SK-N-SH (cell line): ENCODE measurements at places on chromosomes 5 and 9. TPM values are rescaled to one million over a fixed set of nuclear protein-coding genes. Genes with fewer than 3 reads are reported as not detected.

- peak overlapping the region; percentile 99 for H3K4me3 ChIP-seq
- peak; percentile 71 for DNase-seq
- no peaks in the 10 kb centered on the region for H3K27me3 ChIP-seq
- no peaks in the 10 kb centered on the region for H3K36me3 ChIP-seq
- H3K27ac ChIP-seq: peak overlapping the region; percentile 67
- H3K4me1 ChIP-seq: no peaks in the 10 kb centered on the region
These were observed 649 bp downstream of the STK10 start for GRCh38 chr5:172187118-172188032.

DNA sequence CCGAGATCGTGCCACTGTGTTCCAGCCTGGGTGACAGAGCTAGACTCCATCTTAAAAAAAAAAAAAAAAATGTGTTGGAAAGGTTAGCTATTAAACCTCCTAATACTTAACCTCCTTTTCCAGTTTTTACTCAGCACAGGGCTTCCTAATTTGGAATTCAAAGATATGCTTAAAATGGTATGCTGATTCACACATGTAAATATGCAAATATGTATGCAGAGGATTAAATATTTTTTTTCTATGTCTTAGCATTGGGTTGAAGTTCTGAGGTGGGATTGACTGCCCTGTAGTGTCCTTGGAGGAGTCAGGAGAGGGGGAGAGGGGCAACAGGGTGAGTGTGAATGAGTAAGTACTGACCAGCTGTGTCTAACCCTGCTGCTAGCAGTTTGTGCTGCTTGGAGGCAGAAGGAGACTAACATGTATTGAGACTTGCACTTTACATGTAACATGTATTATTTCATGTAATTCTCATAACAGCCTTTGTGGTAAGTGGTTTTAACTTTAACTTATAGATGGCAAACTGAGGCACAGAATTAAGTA is 63.2 kb downstream of the SLC44A1 start:
- no peaks in the 10 kb centered on the region for H3K4me1 ChIP-seq
- H3K36me3 ChIP-seq: peaks cover 3% of the 10 kb centered on the region; the same call in 1 of the 2 replicates
- H3K27me3 ChIP-seq: no peaks in the 10 kb centered on the region
- no peak overlapping the region for H3K27ac ChIP-seq

DNA sequence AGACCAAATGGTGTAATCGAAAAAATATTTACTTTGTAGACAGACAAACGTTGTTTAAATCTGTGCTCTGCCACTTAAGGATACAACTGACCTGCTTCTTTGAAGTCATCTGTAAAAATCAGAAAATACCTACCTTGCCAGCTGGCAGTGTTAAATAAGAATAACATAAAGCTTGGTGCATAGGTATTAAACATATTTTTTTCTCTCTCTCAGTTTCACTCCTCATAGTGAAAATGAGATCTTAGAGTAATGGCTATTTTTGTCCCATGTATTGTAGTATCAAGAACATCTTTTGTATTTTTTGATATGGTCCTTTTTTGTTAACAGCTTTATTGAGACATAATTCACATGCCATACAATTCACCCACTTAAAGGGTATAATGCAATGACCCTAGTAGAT is 17.9 kb upstream of the RANBP17 start:
- no peak overlapping the region for H3K4me3 ChIP-seq
- no peaks in the 10 kb centered on the region for H3K36me3 ChIP-seq
- H3K27me3 ChIP-seq: no peaks in the 10 kb centered on the region
- DNase-seq: no peak

DNA sequence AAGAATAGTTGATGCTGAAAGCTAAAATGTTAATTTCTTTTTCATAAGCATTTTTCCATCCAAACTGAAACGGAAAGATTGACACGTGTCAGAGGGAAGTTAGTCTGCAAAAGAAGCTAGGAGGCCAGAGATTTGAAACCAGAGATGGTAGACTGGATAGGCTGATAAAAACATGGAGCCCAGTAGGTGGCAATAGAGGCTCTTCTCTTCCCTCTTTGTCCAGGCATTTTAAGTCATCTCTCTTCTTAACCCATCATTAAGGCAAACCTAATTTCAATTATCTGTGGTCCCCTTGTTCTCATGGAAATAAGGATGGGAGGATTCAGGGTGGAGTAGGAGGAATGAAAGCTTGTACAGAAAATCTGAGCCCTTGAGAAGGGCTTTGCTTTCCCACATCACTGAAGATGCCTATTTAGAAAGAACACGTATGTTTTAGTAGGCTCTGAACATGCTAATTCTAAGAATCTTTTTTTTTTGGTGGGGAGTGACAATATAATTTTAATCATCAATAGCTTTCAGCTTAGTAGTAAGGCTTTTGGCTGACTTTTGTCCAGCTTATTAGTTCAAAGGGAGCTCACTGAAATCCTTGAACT is 66.6 kb downstream of the ZNF474 start:
- no peaks in the 10 kb centered on the region for H3K36me3 ChIP-seq
- H3K27ac ChIP-seq: no peak overlapping the region
- H3K27me3 ChIP-seq: no peaks in the 10 kb centered on the region; the same call in 1 of the 2 replicates
- H3K4me3 ChIP-seq: no peak overlapping the region

DNA sequence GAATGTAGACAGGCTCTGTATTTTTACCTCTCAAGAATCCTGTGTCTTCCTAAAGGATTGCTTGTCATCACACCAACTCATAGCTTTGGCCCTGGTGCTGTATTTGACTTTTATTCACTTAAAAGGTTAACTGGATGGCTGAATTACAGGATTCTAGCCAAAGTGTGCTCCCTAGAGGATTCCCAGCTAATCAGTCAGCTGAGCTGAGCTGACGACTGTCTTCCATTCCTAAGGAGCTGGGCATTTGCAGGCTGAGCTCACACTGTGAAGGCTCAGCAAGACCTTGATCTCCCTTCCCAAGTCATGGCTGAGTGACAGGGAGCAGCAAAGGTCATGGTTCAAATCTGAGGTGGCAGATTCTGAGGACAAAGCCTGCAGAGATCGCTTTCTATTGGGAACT is 59.0 kb upstream of the PALM2AKAP2 start:
- H3K4me1 ChIP-seq: no peaks in the 10 kb centered on the region
- H3K4me3 ChIP-seq: no peak overlapping the region
- no peak for DNase-seq
- H3K36me3 ChIP-seq: no peaks in the 10 kb centered on the region
- H3K27me3 ChIP-seq: no peaks in the 10 kb centered on the region
- no peak overlapping the region for H3K27ac ChIP-seq

DNA sequence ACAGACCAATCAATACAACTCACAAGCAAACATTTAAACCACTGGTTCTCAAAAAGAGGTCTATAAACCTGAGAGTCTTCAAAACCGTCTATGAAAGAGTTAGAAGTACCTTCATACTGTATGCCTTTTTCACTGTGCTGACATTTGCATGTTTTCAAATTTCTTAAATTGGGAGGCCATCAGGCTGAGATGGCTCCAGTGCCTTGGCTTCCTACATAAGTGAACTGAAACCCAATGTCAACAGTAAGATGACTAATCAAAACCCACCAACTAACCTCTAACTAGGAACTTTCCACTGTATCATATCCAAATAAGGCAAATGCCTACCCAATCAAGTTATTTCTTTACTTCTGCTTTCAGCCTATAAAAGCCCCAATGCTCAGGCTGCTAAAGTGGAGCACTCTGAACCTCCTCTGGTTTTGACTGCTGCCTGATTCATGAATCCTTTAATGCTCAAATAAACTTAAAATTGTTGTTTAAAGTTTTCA is 35.1 kb downstream of the FAM13B start:
- H3K4me3 ChIP-seq: no peak overlapping the region
- H3K27ac ChIP-seq: no peak overlapping the region
- H3K4me1 ChIP-seq: peaks cover 2% of the 10 kb centered on the region; the same call in 1 of the 2 replicates
- H3K27me3 ChIP-seq: no peaks in the 10 kb centered on the region

DNA sequence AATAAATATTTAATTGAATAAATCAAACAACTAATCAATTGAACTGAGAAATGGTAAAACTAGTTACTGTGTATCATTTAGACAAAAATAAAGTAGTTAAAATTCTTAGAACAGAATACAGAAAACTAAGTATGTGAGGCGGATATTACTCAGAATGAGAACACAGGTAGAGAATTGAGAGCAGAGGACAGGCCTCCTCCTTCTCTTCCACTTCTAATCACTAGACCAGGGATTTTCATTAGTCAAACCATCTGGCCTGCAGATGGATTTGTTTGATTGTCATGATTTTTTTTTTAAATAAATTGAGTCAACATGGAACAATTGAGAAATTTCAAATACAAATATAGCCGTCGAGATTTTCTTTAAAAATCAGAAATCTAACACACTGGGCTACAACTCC is 198.6 kb upstream of the HMHB1 start:
- no peaks in the 10 kb centered on the region for H3K27me3 ChIP-seq
- no peaks in the 10 kb centered on the region for H3K4me1 ChIP-seq
- H3K27ac ChIP-seq: no peak overlapping the region
- H3K36me3 ChIP-seq: no peaks in the 10 kb centered on the region
- no peak for DNase-seq
- H3K4me3 ChIP-seq: no peak overlapping the region

DNA sequence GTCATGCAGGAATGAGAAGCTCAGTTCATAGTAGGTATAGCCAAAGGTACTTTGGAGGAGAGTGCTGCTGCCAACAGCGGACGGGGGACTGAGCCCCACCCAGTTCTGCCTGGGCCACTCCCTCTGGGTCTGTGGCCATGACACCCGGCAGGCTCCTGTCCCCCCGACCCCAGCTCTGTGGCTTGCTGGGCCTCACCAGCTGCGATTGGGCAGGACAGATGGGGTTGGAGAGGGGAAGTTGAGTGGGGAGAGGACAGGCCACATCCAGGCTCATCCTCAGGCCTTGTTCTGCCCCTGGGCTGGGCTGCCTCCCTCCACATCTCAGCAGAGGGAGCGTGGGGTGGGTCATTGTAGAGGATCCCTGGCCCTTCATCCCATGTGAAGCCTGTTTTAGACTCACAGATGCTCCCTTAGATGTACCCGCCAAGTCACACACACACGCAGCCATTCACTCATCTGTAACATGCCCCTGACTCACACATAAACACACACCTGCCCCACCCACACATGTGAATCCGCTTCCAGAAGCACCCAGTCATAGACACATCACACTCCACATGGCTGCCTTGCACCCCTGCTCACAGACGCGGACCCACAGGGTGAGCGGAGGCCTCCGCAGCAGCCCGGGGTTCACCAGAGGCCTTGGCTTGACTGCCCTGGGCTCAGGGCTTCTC is 48.8 kb downstream of the NTNG2 start:
- no peaks in the 10 kb centered on the region for H3K27me3 ChIP-seq
- H3K4me3 ChIP-seq: no peak overlapping the region
- H3K36me3 ChIP-seq: no peaks in the 10 kb centered on the region
- DNase-seq: no peak
- no peak overlapping the region for H3K27ac ChIP-seq

- peaks cover 7% of the 10 kb centered on the region; the same call in 1 of the 2 replicates for H3K4me1 ChIP-seq
- H3K4me3 ChIP-seq: no peak overlapping the region
- no peak overlapping the region for H3K27ac ChIP-seq
- no peaks in the 10 kb centered on the region for H3K27me3 ChIP-seq
- no peaks in the 10 kb centered on the region for H3K36me3 ChIP-seq
- DNase-seq: no peak
These were observed 171.0 kb upstream of the TUT7 start for GRCh38 chr9:86525182-86525581.

DNA sequence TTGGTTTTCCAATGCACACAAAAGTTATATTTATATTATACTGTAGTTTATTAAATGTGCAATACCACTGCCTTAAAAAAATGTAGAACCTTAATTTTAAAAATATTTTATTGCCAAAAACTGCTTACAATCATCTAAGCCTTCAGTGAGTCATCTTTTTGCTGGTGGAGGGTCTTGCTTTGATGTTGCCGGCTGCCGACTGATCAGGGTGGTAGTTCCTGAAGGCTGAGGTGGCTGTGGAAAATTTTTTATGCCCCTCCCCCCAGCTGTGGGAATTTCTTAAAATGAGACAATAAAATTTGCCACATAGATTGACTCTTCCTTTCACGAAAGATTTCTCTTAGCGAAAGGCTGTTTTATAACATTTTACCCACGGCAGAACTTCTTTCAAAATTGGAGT is 75.9 kb upstream of the SLC25A51 start:
- no peak overlapping the region for H3K4me3 ChIP-seq
- peaks cover 14% of the 10 kb centered on the region; the same call in 1 of the 2 replicates for H3K36me3 ChIP-seq
- H3K4me1 ChIP-seq: peaks cover 37% of the 10 kb centered on the region
- no peak overlapping the region for H3K27ac ChIP-seq
- DNase-seq: no peak
- no peaks in the 10 kb centered on the region for H3K27me3 ChIP-seq

DNA sequence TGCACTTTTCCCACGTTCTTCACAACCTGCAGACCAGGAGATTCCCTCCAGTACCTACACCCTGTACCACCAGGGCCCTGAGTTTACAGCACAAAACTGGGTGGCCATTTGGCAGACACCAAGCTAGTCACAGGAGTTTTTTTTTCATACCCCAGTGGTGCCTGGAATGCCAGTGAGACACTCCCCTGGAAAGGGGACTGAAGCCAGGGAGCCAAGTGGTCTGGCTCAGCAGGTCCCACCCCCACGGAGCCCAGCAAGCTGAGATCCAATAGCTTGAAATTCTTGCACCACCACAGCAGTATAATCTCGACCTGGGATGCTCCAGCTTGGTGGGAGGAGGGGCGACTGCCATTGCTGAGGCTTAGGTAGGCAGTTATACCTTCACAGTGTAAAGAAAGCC is 26.3 kb upstream of the SMC5 start:
- no peaks in the 10 kb centered on the region for H3K27me3 ChIP-seq
- DNase-seq: no peak
- no peaks in the 10 kb centered on the region for H3K36me3 ChIP-seq
- H3K4me1 ChIP-seq: no peaks in the 10 kb centered on the region

Gene DOCK2
- 3.8 and 5.2 TPM in 2 replicates for polyA plus RNA-seq

Gene LCN2
- not detected in 2 replicates for polyA plus RNA-seq

Gene JADE2
- 25.7 and 26.5 TPM in 2 replicates for polyA plus RNA-seq

Gene ZNF454
- polyA plus RNA-seq: 0.05 and 0.15 TPM in 2 replicates

Gene KCNV2
- not detected in 2 replicates for polyA plus RNA-seq

Gene CCL21
- polyA plus RNA-seq: not detected in 2 replicates

Gene HEMGN
- polyA plus RNA-seq: not detected in 2 replicates
